ENCODE measurements at places on chromosomes 5 and 9.

DNA sequence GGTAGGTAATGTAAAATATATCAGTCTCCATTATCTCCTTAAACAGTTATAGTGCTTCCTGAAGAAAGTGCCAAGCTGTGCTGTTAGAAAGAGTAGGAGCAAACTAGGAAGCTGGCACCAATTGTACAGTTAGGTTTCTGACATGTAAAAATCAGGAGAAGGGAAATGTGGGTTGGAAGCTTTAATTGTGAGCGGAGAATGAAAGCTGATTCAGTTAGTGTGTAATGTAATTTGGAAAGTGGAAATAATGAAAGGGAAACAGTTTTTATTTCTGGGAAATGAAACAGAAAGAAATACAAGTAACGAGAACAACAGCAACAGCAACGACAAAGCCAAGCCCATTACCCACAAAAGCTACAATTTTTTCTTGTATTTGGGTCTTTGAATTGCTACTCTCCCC, 48.8 kb upstream of the JAK2 start:
- no peak for DNase-seq

GRCh38 chr5:57493034-57493433, 10.4 kb upstream of the ACTBL2 start:
- DNase-seq, result no peak

- DNase-seq, result no peak
These were observed 80.1 kb downstream of the COL15A1 start for GRCh38 chr9:99023831-99024230.

- no peak for DNase-seq
These were observed 11.2 kb downstream of the ALG2 start for GRCh38 chr9:99210572-99210971.

DNA sequence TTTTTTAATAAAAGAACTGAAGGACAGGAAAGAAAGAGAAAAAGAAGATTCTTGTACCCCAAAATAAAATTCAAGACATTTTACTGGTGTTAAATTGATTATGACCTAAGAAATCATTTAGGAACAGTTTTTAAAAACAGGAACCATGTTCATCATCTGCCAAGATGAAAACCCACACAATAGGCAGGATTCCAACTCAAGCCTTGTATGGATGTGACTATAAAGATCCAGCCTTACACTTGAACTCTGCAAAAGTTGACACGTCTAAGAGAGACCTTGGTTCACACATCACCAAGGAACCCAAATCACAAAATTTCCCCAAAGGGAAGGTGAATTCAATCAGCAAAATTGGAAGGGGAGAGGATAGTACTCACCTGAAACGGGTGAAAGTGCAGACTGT, 82.6 kb downstream of the SMIM23 start:
- DNase-seq, result no peak

DNA sequence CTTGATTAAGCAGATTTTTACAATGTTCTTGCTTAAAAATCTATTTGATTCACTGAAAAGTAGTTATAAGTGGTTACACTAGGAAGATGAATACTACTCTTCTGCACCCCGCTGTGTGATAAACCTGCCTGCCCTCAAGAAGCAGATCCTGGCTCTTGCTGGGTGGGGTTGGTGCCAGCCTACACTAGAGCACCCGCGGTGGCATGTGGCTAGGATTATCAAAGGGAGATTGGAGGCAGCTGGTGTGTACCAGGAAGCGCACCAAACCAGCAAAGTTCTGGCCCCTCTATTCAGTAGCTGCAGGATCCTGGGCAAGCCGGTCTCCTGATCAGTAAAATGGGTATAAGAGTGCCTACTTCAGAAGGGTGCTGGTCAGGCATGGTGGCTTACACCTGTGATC, 43.5 kb downstream of the PRLR start:
- DNase-seq, result no peak

- DNase-seq, result no peak
These were observed 23.8 kb downstream of the TYRP1 start for GRCh38 chr9:12716823-12717600.

- no peak for DNase-seq
These were observed 62.1 kb downstream of the INSYN2B start for GRCh38 chr5:169918228-169918627.

- DNase-seq, result no peak
These were observed 74.6 kb downstream of the MARCHF11 start for GRCh38 chr5:16104961-16105360.

DNA sequence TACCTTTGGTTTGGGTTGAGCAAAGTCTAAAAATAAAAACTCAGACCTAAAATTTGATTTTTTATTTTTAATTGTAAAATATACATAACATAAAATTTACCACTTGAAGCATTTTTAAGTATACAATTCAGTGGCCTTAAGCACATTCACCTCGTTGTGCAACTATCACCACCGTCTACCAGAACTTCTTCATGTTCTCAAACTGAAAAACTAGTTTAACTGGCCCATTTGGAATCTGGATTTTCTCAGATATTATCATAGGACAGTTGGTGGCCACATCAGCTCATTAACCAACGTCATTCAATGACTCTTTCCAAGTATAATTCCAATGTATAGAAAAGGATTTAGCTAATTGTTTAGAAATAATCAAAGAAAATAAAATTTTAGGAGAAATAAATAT, 319.3 kb downstream of the TLE1 start:
- no peak for DNase-seq

DNA sequence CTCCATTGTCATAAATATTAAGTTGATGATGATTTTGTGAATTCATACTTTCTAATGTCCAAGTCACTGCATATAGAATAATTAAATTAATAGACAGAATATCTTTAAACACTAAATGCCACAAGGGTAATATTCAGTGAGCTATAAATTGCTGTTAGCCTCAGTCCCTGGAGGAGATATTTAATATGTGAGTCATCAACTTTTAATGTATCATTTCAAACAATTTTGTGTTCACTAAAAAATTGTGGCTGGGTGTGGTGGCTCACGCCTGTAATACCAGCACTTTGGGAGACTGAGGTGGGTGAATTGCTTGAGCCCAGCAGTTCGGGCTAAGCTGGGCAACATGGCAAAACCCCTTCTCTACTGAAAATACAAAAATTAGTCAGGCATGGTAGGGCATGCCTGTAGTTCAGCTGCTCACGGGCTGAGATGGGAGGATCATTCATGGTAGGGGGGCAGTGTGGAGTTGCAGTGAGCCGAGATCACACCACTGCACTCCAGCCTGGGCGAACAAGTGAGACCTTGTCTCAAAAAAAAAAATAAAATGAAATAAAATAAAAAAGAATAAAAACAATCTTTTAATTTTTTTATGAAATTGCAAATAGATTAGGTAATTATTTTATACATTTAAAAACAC, 717.3 kb upstream of the CHD1 start:
- DNase-seq, result no peak

DNA sequence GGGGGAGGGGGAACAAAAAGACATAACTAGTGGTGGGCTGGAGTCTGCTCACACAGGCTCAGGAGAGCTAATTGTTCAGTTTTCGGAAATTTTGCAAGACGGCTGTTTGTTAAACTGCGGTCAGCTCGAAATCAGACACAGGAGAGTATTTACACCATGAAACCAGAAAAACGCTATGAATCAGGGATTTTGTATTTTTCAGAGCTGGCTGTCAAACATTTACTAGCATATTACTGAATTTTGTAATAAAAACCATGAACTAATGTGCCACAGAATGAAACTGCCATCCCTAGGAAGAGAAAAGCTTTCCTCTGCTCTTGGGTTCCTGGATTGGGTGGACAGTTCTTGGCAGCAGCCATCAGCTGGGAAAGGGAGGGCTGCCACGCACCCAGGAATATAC, 45.3 kb downstream of the TRPM3 start:
- DNase-seq, result no peak

DNA sequence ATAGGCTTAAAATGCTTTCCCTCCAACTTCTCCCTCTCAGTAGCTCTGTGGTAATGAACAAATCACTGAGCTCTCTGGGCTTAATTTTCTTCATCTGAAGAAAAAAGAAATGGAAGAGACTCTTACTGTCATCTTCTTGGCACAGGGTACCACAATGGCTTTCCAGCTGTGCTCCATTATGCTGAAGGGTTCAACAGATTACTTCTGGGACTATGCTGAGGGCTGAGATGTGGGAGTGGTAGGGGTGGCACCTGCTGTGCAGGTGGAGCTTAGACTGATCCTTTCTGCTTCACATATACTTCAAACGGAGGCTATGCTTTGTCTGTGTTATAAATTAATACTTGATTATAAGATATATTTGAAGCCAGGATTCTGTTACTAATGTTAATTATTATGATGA, 840.2 kb upstream of the C9orf72 start:
- DNase-seq, result no peak

DNA sequence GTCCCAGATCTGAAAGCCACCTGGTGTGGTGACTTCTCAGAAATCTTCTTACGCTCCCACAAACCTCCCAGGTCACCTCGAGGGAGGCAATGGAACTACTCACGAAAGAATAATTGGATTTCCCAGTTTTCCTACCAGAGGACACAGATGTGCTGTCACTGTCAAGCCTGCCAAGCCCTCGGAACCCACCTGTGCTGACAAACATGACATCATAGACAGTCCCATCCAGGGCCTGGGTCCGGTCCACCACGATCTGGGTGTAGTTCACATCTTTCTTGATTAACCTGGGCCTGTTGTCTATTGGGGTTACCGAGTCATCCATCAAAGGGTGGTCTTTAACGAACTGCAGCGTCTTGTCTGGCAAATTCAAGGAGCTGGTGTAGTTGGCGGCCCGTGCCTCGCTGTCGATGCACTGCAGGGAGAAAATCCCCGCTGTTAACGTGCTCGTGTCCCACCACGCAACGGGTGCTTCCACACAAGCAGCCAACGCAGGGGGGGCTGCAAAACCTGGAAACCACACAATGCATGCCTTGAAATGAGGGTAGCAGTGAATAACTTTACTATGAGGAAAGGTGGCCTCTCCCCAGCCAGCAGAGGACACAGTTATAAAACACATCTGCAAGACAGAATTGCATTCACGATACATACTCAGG, 69.0 kb downstream of the SECISBP2 start:
- no peak for DNase-seq

DNA sequence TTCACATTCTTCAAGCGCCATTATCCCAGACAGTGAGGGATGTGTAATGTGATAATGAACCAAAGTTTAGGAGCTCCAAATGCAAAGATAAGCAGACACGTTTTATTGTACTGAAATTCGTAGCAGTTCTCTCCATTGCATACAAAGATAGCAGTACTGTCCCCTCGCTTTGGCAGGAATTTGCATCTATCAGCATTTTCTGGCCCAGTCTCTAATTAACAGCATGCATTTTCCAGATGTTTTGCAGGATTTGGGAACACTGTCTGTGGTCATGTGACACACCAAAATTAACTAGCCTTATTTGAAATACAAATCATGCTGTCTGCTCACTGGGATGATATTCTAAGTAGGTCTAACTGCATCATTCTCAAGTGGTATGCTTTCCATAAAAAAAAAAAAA, 235.9 kb upstream of the TRPM3 start:
- no peak for DNase-seq

- no peak for DNase-seq
These were observed 96.1 kb upstream of the NR3C1 start for GRCh38 chr5:143499480-143500114.

DNA sequence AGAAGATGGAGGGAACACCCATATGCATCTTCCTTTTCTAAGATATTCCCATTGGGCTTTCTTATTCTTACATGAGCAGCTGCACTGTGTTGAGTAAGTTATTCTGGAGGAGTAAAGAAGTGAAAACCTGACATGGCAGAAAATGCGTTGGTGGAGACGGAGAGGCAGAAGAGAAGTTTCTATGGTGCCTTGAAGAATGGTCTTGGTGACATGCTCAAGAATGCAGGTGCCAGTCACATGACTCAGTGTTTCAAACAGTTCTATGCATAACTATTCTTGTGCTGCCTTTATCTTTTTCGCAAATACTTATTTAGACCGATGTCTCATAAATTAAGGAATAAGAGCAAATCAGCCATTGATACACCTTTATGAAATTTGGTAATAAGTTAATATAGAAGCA, 377.8 kb upstream of the IRX2 start:
- DNase-seq, result no peak

DNA sequence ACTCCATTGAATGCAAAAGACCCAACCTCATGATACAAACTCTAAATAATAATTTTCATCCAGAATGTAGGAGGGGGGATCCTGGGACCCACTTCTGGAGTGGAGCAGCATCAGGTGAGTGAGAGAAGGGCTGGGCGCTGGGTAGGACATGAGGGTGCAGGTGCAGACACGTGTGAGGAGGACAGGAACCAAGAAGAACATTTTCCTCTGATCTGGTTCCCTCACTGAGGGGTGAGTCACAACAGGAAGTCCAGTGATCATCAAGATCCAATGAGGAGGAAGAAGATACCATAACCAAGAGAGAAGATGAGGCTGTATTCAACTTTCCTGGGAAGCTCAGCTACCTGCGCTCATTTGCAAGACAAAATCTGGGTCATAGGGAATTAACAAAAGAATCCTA, 57.4 kb downstream of the SFXN1 start:
- DNase-seq, result no peak

GRCh38 chr9:33263131-33264002, 1.1 kb downstream of the BAG1 start:
- DNase-seq, result no peak

GRCh38 chr5:145991044-145991575, 54.7 kb downstream of the SH3RF2 start:
- DNase-seq, result peak; percentile 50

- no peak for DNase-seq
These were observed 102.6 kb downstream of the RGS3 start for GRCh38 chr9:113566016-113566711.

DNA sequence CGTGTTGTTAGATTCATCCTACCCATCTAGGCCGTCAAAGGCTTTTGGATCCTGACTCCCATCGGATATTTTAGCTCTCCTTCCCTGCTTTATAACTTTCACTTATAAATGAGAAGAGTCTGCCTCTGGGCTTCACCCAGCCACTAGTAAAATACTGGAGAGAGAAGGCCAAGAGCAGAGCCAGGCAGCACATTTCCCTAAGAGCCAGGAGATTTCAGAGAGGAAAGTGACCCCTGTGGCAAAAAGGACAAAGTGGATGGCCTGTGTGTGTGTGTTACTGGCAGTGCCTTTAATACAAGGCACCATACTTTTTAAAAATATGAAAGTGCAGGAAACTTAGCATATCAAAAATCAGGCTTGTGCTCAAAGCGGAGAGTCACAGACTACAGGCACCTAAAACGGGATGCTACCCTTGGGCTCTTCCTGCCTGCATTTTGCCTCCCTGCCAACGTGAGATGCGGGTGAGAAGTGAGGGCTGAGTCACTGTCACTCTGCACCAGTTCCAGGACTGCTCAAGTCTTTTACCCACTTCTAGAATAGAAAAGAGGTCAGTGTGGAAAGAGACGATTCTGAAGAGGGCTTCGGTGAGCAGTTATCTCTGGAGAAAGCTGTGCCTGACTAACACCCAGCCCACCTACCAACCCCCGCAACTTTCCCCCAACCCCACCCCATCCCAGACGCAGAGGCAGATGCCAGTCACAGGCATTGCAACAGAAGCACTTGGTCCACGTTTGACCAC, 15.9 kb downstream of the NFIL3 start:
- DNase-seq, result no peak

- no peak for DNase-seq
These were observed 100.0 kb downstream of the NLN start for GRCh38 chr5:65821966-65822365.

All from fibroblast of skin of left biceps (primary cell).